Type B pancreatic cell (in vitro differentiated cells): ENCODE measurements at places on chromosomes 13 and 19. TPM values are rescaled to one million over a fixed set of nuclear protein-coding genes. Genes with fewer than 3 reads are reported as not detected.

DNA sequence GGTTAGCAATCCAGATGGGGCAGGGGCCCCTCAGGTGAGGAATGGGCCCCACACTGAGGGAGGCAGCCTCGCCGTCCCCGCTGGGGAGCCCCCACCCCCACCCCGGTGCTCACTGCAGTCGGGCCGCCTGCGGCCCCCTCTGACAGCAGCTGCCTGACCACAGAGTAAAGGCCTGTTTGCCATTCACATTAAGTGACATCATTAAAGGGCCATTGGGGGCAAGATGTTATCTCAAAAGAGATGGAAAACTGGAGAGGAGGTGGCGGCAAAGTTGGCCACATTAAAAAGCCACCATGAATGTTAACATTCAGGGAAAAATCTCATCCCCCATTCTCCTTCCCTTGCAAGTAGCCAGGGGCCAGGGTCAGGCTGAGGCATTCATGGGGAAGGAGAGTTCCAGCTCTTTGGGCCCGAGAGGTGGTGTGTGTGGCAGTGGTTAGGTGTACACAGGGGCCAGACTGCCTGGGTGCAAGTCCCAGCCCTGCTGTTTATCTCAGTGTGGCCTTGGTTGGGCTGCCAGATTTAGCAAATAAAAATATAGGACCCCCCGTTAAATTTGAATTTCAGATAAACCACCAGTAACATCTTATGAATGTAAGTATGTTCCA is 20.9 kb downstream of the VSTM2B start:
- no peaks in the 10 kb centered on the region for H3K36me3 ChIP-seq
- peaks cover 9% of the 10 kb centered on the region for H3K27me3 ChIP-seq
- no peak for DNase-seq
- peaks cover 4% of the 10 kb centered on the region for H3K4me1 ChIP-seq

GRCh38 chr13:57877601-57878000 is 246.1 kb downstream of the PCDH17 start:
- H3K36me3 ChIP-seq = no peaks in the 10 kb centered on the region
- H3K27me3 ChIP-seq = no peaks in the 10 kb centered on the region
- no peaks in the 10 kb centered on the region for H3K4me1 ChIP-seq
- DNase-seq = no peak
- no peak overlapping the region for H3K4me3 ChIP-seq

DNA sequence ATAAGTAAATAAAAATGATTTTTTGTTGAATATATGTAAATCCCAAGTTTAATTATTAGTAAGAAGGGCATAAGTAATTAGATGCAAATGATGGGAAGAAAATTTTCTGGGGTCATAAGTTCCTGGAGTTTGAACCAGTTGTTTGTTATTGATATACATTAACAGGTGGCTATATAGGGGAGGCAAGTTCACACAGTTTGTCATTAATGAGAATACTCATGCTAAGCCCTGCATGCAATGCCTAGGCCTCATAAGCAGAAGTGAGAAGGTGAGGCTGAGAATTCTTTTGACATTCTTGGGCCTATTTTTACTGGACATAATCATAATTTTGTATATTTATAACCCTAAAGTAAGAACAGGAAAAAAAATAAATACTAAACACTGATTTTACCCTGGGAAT is 1210.7 kb upstream of the PCDH9 start:
- H3K36me3 ChIP-seq = no peaks in the 10 kb centered on the region
- no peak for DNase-seq
- no peak overlapping the region for H3K4me3 ChIP-seq
- H3K27me3 ChIP-seq = no peaks in the 10 kb centered on the region
- H3K4me1 ChIP-seq = no peaks in the 10 kb centered on the region

GRCh38 chr19:58387338-58388174 is 487 bp downstream of the RPS5 start:
- H3K4me1 ChIP-seq = peaks cover 11% of the 10 kb centered on the region
- peaks cover 12% of the 10 kb centered on the region for H3K36me3 ChIP-seq
- H3K27ac ChIP-seq = peak overlapping the region; percentile 99
- H3K4me3 ChIP-seq = peak overlapping the region; percentile 98
- DNase-seq = no peak
- H3K27me3 ChIP-seq = no peaks in the 10 kb centered on the region

DNA sequence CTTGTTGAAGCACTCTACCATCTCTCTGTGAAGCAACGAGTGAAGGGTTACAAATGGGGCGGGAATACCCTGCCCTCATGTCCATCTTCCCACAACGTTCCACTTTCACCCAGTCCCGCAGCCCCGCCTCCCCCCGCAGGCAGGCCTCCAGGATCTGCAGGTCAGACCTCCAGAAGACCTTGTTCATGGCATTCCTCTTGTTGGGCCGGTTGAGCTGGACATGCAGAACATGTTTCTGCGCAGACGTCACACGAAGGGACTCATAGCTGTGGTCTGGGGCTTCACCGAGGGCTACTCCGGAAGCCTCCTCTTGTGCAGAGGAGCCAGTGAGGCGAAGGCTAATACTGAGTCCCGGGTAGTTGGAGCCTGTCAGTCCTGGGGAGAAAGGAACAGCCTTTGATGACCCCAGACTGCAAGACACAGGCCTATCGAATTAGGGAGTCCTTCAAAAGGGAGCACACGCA is 420 bp downstream of the ECH1 start:
- H3K4me3 ChIP-seq = peak overlapping the region; percentile 92
- peak; percentile 74 for DNase-seq
- H3K27ac ChIP-seq = peak overlapping the region; percentile 99

DNA sequence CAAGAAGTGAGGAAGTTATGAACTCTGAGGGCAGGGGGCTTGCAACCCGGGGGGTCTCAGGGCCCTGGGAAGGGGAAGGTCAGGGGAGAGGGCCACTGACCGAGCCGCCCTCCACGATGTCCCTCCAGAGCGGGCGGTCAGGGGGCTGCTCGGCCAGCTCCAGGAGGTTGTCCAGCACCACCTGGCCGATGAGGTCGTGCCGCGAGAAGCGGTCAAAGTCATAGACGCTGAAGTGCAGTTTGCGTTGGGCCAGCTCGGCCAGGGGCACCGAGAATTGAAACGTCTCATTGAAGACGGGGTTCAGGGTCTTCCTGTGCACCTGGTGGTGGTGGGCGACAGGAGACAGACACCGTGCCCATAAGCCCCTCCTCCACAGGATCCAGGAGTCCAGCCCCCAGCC is 10.5 kb downstream of the SYT3 start:
- no peaks in the 10 kb centered on the region for H3K36me3 ChIP-seq
- H3K4me3 ChIP-seq = no peak overlapping the region
- no peak overlapping the region for H3K27ac ChIP-seq
- DNase-seq = no peak
- no peaks in the 10 kb centered on the region for H3K4me1 ChIP-seq

DNA sequence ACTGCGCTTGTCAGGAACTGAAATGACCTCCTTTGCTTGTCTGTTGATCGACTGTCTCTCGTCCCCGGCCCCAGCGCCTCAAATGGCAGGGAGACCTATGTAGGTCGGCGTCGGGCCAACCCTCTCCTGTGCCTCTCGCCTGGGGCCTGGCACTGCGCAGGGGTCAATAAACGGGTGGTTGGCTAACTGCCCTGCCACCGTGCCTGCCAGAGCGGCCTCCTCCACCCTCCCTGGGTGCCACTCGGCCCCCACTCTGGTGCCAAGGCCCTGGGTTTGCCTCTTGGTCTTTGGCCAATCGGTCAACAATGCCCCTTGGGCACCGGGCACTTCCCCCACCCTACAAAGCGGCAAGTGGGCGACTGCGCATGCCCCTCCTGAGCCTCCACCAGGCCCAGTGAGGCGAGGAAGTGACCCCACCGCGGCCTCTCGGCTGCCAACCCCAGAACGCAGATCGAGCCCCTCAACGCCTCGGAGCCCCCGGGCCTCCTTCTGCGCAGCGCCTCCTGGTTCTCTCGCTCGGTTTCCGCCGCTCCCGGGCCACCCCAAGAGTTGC is 1.1 kb downstream of the KEAP1 start:
- peak; percentile 76 for DNase-seq
- no peaks in the 10 kb centered on the region for H3K27me3 ChIP-seq
- peak overlapping the region; percentile 86 for H3K4me3 ChIP-seq
- peak overlapping the region; percentile 89 for H3K27ac ChIP-seq
- H3K36me3 ChIP-seq = peaks cover 4% of the 10 kb centered on the region

- DNase-seq = no peak
- no peak overlapping the region for H3K4me3 ChIP-seq
- H3K4me1 ChIP-seq = no peaks in the 10 kb centered on the region
- H3K36me3 ChIP-seq = no peaks in the 10 kb centered on the region
- H3K27ac ChIP-seq = no peak overlapping the region
- peaks cover 16% of the 10 kb centered on the region for H3K27me3 ChIP-seq
Measured at GRCh38 chr19:5452594-5453565, 2.3 kb upstream of the ZNRF4 start.

GRCh38 chr13:75736173-75736572 is 100.0 kb downstream of the LMO7 start:
- peaks cover 8% of the 10 kb centered on the region for H3K4me1 ChIP-seq
- no peak overlapping the region for H3K27ac ChIP-seq
- H3K27me3 ChIP-seq = no peaks in the 10 kb centered on the region
- peaks cover 10% of the 10 kb centered on the region for H3K36me3 ChIP-seq
- DNase-seq = no peak

DNA sequence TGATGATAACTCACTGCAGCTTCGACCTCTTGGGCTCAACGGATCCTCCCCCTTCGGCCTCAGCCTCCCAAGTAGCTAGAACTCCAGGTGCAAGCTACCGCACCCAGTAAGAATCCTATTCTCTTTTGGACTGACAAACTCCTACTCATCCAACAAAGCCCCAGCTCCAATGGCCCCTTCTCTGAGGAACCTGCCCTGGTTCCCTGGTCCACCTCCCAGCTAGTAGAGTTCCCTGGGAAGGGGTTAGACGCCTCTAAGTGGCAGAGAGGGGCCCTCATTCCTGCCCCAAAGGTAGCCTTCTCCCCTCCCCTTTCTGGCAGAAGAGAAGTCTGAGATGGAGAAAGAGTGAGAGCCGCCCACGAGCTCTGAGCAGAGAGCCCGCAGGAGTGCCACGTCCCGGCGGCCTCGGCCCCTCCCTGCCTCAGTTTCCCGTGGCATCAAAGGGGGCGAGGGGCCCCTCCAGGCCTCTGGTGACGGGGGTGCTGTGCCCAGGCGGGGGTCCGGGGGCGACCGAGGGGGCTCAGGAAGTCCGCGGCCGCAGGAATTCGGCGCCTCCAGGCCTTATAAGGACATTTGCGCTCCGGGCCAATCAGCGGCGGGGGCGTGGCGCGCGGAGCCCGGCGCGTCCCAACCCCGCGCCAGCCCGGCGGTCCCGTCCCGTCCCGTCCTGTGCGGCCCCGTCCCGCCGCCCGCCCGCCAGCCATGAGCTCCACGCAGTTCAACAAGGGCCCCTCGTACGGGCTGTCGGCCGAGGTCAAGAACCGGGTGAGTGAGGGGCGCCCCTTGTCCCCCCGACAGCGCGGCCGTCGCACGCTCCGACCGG is at the start of gene CNN2:
Gene CNN2 (plus strand): TSS at position 649 of the 823 bp plus-strand sequence. CDS start 54 bp downstream, at position 703.
- H3K4me1 ChIP-seq = peaks cover 10% of the 10 kb centered on the region
- H3K27me3 ChIP-seq = peaks cover 4% of the 10 kb centered on the region
- H3K4me3 ChIP-seq = peak within 1 kb of the TSS; percentile 94
- peak; percentile 91 for DNase-seq

DNA sequence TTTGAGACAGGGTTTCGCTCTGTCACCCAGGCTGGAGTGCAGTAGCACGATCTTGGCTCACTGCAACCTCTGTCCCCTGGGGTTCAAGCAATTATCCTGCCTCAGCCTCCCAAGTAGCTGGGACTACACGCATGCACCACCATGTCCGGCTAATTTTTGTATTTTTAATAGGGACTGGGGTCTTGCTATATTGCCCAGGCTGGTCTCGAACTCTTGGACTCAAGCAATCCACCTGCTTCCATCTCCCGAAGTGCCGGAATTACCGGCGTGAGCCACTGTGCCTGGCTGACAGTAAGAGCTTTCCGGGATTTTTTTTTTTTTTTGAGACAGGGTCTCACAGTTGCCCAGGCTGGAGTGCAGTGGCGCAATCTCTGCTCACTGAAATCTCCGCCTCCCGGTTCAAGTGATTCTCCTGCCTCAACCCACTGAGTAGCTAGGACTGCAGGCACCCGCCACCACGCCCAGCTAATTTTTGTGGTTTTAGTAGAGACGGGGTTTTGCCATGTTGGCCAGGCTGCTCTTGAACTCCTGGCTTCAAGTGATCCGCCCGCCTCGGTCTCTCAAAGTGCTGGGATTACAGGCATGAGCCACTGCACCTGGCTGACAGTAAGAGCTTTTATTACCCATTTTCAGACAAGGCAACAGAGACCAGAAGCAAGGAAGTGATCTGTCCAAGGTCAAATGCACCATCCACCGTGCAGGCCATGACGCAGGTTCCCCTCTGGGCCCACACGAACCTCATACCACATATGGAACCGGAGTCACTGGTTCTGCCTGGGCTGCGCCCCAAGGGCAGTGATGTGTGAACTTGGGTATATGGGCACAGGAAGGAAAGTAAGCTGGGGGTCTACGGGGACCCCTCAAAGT is 21.0 kb downstream of the RFX1 start:
- H3K36me3 ChIP-seq = peaks cover 9% of the 10 kb centered on the region
- no peaks in the 10 kb centered on the region for H3K27me3 ChIP-seq
- H3K4me1 ChIP-seq = peaks cover 18% of the 10 kb centered on the region

DNA sequence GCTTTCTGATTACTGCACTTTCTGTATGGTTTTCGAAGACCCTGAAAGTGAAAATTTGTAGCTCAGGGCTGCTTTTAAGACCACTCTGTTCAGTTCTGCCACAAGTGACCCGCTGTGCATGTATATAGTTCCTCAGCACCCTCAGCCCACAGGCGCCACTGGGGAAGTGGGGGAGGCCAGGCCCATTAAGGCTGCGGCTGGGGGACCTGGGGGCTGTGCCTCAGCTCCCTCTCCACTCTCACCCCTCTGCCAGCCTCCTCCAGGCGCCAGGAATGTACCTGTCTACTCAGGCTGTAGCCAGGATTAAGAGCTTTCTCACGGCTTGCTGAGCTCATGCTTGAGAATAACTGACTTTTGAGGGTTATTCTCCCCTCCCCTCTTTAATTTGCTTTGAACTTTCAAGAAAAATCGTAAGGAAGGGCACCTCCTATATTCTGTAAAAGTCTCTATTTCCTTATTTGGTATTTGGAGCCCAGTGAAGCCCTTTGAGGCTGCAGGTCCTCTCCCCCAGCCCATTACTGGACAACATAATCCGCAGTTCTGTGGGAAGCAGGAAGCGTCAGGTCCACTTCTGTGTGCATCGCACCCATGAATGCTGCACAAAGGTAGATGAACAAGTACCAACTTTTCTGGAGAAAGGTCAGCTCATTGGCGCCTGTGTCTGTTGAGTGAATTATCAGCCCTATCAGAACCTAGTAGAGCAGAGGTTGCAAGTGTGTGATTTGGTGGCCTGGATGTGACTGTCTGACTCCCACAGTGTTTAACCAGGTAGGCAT is 29.6 kb downstream of the GJA3 start:
- no peak overlapping the region for H3K4me3 ChIP-seq
- H3K36me3 ChIP-seq = no peaks in the 10 kb centered on the region
- H3K4me1 ChIP-seq = no peaks in the 10 kb centered on the region
- H3K27ac ChIP-seq = no peak overlapping the region
- peaks cover 30% of the 10 kb centered on the region for H3K27me3 ChIP-seq

Gene GAPDHS
- total RNA-seq = not detected in 2 replicates

Gene FFAR3
- 0.34 and 0.45 TPM in 2 replicates for total RNA-seq

Gene ATP7B
- total RNA-seq = 24.0 and 27.7 TPM in 2 replicates

Gene ZFP14
- 7.6 and 10.9 TPM in 2 replicates for total RNA-seq

Gene SLC7A10
- total RNA-seq = 0.68 TPM in 1 of 2 replicates, not detected in the other

Gene FKRP
- total RNA-seq = 24.2 and 38.4 TPM in 2 replicates
